ENCODE measurements at places on chromosomes 3 and 15.

DNA sequence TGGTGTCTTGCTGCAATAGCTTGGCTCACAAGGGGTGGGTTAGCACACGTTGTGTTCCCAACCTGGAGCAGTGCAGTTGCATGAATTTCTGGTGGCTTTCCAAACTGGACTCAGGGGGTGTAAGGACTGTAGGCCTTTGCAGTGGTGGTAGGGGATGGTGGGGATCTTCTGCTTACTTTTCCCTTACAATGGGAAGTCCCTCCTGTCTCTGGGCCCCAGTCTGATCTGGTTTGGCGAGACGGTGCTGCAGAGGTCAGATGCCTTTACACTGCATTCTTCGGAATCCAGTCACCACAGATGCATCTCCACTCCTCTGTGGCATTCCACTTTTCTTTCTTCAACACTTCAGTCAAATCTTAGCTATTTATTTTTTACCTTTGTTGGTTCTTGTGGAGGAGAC lies 132.1 kb downstream of the DOCK3 start:
- no peak for DNase-seq

- no peak for DNase-seq
Measured at GRCh38 chr15:91099995-91100813, at the start of gene SV2B. SV2B (plus strand) TSS chr15:91100257; CDS start chr15:91226264, 126,007 bp downstream.

DNA sequence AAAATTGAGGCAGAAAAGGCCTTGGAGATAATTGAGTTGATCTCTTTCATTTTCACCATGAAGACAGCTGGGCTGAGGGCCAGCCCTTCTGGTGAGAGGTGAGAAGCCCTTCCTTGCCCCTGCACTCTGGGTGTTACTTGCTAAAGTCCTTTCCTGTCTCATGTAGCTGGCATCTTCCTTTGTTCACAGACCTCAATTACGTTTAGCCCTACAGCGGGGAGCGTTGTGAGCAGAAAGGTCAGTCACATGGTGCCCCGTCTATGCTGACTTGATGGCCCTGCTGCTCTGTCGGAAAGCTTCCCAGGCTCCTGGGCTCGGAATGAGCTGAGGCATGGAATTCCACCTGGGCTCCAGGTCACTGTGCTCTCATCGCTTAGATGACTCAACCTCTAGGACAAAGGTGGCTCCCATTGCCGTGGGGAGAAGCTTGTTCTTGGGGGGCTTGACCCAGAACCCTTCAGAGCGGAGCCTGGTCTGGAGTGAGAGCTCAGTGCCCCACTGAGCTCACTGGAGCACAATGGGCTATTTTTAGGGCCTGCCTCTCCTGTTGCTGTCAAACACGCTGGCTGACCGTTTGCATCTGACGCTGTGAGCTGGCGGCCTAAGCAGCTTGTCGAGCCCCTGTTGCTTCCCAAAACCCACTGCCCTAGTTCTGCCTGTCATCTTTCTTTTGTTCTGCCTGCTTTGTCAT lies 47.0 kb downstream of the RPLP1 start:
- DNase-seq = no peak

GRCh38 chr15:57253082-57253481 lies 123.2 kb upstream of the CGNL1 start:
- DNase-seq = no peak

DNA sequence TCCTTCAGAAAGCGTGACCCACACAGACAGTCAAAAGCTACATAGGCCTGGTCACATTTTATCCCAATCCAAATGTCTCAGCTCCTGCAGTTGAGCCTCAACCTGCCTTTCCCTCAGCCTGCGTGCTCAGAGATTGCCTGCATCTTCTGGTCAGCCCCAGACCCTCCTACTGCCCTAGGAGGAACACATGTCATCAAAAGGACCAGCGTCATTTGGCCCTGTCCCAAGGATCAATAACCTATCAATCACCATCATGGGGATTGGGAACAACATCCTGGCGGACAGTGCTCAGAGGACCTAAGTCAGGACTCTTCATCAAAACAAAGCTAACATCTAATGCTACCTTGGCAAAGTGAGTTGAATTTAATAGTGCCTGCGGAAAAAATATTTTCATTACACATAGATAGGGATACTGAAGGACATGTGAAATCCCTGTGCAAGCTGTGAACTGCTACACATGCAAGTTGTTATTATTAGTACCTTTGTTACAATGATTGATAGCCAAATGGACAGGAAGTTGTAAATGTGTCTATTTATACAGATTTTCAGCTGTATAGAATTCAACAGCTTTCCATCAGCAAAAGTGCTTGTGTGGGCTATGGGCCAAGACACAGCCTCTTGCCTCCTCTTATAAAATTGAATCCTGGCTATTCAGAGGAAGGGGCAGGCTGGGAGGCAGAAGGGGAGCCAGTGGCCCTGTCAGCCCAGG lies 47.7 kb downstream of the UMPS start:
- no peak for DNase-seq
